Neuronal stem cell (in vitro differentiated cells): ENCODE measurements at places on chromosomes 5 and 9.

DNA sequence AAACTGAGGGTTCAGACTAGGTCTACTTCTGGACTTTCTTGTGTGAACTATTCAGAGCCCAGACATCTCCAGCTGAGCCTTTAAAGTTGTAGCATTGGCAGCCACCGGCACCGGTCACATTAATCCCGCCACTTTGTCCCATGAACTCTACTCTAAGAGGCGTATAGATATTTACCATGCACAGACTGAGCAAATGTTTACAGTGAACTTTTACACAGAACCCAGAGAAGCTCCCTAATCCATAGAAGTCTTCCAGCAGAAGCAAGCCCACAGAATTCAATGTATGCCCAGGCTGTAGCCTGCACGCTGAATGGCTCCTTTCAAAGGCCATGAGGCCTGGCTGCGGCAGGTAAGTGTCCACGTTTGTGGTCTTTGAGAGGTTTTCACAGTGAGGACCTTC is 466.9 kb downstream of the ENC1 start:
- DNase-seq: no peak

GRCh38 chr5:122229551-122229950 is 82.5 kb upstream of the SNCAIP start:
- no peak for DNase-seq

GRCh38 chr5:73007051-73007450 is 51.2 kb downstream of the FCHO2 start:
- DNase-seq: no peak

- no peak for DNase-seq
Observed at GRCh38 chr5:127770272-127770671, 67.1 kb downstream of the CCDC192 start.

DNA sequence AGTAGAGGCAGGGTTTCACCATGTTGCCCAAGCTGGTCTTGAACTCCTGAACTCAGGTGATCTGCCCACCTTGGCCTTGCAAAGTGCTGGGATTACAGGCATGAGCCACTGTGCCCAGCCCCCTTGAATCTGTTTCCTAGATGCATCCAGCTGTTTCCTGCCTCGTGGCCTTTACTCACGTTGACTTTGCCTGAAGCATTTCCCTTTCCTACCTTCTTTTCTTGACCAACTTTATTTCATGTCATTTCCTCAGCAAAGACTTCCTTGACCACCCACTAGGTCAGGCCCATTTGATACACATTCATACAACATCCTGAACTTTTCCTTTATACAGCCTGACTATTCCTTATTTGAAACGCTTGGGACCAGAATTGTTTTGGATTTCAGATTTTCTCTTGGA is 51.0 kb downstream of the DOCK2 start:
- DNase-seq: no peak

DNA sequence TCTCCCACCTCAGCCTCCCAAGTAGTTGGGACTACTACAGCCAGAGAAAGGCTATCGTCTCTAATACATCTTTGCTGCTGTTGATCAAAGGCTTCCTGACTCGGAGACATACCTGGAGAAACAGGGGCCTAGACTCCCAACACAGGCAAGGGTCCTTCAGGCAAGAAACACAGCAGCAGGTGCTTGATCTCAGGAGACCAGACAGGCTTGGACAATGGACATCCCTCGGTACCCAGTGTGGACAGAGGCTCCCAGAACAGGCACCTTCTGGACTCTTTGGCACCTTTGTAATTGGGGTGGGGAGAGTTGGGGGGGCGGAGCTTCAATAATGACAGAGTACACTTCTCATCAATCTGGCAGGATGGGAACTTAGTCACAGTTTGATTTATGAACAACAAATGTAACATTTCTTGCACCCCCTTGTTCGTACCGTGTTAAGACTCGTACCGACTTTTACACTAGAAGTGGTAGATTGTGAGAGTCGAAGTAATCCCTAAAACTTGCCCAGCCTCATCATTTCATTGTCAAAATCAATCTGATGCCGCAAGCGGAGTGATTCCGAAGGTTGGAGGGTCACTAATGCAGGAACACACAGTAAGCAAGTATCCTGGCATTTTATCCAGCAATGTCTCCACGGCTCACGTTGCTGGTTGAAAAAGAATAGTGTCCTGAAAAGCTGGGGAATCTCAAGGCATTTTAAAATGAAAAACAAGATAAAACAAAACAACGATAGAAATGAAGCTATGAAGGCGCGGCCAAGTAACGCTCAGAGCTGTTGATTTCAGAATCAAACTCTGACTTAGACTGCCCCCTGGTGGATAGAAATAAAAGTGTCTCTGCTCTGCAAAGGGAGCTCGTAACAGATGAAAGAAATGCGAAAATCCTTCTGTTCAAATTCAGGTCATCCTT is 46.4 kb upstream of the STK32A start:
- DNase-seq: peak; percentile 71

GRCh38 chr9:107422189-107423185 is 67.1 kb downstream of the KLF4 start:
- peak; percentile 74 for DNase-seq

DNA sequence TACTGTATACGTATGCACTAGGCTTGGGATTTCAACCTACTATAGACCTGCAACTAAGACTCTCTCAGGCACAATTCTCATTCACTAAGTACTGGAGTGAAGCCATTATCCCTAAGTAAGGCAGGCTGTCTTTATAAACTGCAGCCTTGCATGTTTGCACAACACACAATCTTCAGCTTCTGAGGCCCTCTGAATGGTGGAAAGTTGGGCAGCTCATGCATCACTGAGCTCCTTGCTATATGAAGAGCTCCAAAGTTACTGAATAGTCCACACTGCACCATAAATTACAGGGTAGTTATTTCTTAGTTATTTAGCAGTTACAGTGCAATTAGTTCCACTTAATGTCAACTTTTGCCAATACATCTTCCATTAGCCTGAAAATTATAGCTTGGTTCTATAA is 384.6 kb downstream of the BRINP1 start:
- DNase-seq: no peak

DNA sequence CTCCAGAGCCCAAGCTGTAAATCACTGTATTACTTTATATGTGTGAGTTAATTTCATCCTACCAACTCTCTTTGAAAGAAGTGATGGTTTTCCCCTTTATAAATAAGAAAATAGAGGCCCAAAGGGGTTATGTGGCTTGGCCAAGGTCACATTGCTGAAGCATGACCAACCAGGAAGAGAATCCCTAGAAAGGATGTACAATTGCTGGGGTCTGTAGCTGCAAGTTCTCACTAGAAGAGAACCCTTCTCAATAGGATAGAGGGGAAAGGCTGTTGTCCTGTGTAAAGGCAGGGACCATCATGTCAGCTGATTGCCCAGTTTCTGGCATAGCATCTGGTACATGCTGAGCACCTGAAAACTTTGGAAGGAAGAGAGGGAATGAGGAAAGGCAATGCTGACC is 39.0 kb upstream of the FAT2 start:
- no peak for DNase-seq

GRCh38 chr9:137087409-137087925 is 682 bp downstream of the MAN1B1 start:
- no peak for DNase-seq

- DNase-seq: no peak
Observed at GRCh38 chr9:124602204-124602603, 95.0 kb upstream of the NR5A1 start.

GRCh38 chr9:108609227-108609896 is 246.4 kb downstream of the ACTL7B start:
- no peak for DNase-seq

GRCh38 chr9:115004545-115004944 is 74.2 kb upstream of the TNFSF8 start:
- DNase-seq: no peak

DNA sequence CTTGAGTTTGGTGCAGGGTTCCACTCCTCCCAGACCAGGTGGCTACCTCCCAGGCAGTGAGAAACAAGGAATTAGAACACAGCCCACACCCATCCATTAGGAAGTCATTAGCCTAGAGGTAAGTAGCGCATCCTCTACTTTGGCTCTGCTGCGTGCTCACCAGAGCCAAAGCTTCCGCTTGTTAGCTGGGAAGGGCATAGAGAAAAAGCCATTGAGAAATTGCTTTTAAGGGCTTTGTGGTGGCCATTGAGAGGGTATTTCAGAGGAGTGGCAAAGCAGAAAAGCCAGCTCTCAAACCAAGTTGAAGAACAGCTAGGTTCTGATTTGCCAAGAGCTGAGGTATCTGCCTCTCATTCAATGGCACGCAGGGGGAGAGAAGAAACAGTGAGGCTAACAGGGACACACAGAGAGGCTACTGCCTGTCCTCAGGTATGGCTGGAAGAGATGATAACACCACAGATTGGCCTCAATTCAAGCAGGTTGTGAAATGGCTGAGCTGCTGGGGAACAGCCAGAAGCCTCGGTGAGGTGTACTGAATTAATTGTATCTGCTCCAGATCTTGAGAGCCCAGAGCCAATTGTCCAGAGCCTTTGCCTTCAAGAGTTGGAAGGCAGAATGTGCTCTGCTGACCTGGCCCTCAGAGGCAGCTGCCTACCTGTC is 119.4 kb downstream of the NTRK2 start:
- DNase-seq: no peak

GRCh38 chr9:73091909-73092308 is 59.8 kb upstream of the ANXA1 start:
- DNase-seq: no peak

DNA sequence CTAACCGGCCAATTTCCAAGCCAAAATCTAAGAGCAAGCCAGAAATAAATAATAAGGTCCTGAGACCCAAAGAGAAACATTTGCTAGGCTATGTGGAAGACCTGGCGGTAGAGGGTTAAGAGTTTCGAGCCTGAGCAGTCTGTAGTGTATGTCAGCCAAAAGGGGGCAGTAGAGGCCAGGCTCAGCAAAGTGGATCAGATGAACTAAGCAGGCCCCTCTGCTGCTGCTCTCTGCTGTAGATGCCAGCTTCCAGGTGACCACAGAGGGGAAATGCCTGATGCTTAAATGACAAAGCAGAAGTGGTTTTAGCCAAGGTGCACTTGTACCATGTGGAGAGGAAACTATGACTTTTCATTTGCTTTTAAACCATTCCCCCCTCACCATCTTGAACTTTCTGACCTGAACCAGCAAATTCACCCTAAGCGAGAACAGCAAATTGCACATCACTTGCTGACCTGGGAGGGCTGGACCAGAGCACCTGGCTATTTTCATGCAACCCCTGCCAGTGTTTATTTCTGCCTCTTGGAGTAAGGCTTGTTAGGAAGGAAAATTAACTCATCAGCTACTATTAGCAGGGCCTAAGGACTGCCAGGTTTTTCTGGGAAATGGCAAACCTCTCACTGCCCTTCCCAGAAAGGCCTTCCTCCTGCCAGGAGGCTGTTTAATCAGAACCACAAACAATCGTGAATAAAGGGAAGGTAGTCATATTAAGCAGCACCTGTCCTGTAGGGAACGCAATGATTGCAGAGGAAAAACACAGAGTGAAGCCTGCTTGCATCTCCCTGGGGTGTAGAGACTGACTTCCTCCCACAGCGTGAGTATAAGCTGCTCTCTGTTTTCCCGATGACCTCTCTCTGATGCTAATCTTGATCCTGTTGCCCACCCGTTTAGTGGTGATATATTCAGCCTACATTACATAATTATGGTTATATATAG is 818.2 kb downstream of the TLR4 start:
- DNase-seq: peak; percentile 68

DNA sequence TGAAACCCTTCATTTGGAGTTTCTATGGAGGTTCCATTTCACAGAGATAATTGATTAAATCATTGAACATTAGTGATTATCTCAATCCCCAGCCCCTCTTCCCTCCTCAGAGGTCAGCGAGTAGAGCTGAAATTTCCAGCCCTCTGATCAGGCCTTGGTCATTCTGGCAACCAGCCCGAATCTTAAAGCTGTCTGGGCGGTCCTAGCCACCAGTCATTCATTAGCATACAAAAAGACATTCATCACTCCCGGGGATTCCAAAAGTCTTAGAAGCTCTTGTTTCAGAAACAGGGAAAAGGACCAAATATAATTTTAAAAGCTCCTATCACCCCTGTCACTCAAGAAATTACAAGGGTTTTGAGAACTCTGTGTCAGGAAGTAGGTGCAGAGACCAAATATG is 41.3 kb downstream of the ZNF474 start:
- no peak for DNase-seq

DNA sequence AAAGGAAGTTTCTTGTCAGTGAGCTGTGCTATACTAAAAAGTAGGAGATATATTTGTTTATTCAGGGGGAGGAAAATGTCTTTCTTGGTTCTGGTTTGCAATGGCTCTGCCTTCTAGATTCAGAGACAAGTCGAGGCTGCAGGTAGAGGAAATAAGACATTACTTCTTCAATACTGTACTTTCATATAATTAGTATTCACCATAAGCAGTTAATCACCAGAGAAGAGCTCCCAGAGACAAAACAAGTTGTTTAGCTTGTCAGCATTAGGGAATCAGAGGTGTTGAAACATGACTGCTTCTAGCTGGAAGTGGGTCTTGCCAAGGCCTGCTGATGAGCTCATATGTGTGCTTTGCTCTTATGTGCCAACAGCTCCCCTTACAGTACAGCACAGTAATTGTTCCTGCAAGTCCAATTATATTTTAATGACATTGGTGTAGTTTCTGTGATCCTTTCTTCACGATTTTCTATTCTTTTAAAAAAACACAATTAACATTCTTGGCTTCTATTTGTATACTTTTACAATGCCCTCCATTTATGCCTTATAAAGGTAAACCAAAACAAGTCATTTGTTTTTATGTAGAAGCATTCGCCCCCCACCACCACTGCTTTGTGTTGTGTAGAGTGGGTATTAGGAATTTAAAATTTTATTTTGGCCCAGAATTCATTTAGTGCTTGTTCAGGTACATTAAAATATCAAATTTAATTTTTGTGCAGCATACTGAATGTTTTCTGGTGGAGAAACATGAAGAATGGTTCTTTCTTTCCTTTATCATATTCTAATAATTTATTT is 112.2 kb downstream of the RPS23 start:
- DNase-seq: peak; percentile 31

GRCh38 chr5:19615071-19615470 is 372.9 kb downstream of the CDH18 start:
- no peak for DNase-seq

- no peak for DNase-seq
Observed at GRCh38 chr5:74428876-74429275, 211.7 kb downstream of the ENC1 start.

GRCh38 chr5:68147659-68148058 is 67.9 kb upstream of the PIK3R1 start:
- DNase-seq: no peak

- no peak for DNase-seq
Observed at GRCh38 chr5:148751025-148751424, 75.4 kb upstream of the ADRB2 start.

DNA sequence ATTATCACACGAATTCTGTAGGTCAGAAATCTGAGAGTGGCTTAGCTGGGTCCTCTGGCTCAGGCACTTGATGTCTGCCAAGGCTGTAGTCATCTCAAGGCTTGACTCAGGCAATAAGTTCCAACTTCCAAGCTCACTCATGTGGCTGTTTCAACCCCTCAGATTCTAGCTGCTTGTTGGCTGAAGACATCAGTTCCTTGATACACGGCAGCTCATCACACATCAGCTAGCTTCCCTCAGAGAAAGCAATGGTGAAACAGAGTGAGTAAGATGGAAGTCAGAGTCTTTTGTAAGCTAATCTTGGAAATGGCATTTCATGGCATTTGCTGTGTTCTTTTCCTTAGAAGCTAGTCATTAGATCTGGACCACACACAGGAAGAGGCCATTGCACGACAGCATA is 204.2 kb upstream of the PTGER4 start:
- DNase-seq: no peak
